KBM-7 (cell line): ENCODE measurements at places on chromosomes 3 and 15.

DNA sequence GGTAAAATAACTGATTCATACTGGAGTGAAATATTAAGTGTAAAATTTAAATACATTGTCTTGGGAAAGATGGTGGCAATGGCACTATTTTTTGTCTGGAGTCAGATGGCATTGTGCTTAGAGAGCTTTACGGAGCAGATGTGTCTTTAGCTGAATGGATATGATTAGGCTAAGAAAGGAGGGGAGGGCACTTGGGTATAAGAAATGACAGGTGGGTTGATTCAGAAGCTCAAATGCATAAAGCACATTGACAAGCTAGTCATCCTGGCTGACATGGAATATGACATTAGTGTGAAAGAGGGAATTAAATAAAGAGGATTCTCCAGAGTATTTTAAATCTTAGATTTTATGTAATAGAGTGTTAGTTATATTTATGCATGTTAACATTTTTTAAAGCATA lies 570.1 kb upstream of the CBLB start:
- DNase-seq: no peak

GRCh38 chr15:94749811-94750617 lies 518.7 kb downstream of the MCTP2 start:
- DNase-seq: no peak

GRCh38 chr3:133933097-133934024 lies 37.7 kb upstream of the RAB6B start:
- DNase-seq: no peak

- DNase-seq: no peak
Measured at GRCh38 chr3:190165253-190165652, 44.6 kb upstream of the P3H2 start.

- no peak for DNase-seq
Measured at GRCh38 chr3:12452361-12453330, 31.6 kb upstream of the TSEN2 start.

DNA sequence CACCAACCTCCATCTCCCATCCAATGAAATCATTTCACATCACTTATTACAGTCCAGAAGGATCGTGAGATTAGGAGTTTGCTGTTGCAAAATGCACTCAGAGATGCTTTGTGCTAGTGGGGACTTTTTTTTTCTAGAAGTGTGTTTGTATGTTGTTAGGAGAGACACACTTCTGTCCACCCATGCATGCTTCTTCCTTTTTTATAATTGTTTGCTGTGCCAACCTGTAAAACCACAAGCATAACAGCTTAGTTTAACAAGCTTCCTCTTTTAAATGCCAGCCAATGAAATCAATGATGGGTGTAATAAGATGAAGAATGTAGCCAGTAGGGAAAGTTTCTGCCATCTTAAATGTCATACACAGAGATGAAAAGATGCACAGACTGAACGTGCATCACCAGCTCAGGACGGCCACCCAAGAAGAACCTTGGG lies 305.6 kb upstream of the STT3B start:
- peak; percentile 94 for DNase-seq

DNA sequence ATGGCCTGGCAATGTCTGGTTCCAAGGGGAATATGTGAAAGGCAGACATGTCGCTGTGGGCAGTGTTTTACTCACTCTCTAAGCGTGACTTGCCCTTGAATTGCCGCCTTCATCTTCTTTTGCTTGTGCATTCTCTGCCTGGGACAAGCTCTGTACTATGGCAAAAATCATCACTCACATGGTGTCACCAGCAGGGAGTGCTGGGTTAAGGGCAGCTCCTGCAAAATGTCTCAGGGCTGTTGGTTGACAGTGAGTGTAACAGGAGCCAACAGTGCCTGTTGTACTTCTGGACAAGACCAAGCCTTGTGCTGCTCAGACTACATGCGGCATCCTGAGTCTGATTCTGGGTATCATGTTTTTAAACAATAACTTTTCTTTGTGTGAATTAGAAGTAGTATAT lies 45.3 kb upstream of the KY start:
- no peak for DNase-seq

DNA sequence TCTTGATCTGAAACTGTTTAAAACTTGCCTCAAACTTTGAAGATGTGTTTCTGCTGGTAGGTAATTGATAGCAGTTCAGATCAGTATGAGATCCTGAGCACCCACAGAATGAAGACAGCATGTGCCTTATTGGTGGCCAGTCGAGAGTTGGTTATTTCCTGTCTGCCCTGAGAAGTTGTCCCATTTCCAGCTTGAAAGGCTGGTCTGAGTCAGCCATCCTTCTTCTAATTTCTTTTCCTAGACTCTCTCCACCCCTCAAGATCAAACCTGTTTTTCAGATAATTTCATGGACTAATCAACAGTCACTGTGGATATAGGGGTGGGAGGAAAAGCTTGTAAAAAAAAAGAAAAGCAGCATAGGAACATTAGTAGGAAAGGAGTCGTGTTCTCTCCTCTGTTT lies 464.4 kb downstream of the FOXP1 start:
- DNase-seq: no peak

GRCh38 chr15:95872366-95872771 lies 458.1 kb upstream of the NR2F2 start:
- no peak for DNase-seq

DNA sequence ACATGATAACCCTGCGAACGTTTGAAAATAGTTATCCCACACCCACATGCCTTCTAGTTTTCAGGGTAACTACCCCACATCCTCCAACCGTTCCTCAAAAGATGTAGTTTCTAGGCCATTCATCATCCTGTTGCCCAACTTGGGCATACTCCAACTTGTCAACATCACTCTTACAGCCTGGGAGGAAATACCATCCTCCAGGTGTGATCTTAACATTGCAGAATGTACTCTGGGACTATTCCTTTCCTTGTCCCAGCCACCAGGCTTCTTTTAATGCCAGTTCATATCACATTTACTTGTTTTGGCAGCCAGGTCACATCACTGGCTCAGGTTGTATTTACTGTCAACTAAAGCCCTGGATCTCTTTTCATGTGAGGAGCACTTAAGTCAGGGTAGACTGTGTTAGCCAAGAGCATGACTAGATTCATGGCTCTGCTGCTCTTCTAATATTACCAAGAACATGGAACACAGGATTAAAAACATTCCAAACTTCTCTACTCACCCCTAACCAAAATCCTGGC lies 4.0 kb upstream of the DENND6A start:
- DNase-seq: no peak

DNA sequence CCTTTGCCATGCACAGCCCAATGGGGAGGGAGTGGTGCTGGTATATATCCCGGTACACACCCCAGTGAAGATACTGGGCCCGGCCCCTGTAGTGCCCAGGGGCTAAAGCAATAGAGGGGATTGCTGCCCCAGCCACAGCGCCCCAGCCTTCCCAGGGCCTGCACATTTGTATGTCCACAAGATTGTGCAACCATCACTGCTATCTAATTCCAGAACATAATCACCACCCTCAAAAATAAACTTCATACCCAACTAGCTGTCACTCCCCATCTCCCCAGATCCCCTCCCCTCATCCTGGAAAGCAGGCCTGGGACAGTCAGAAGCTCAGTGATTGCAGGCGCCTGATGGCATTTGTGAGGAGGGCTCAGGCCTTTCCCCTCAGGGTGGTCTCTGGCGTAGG lies 13.5 kb downstream of the GNAI2 start:
- DNase-seq: no peak

GRCh38 chr3:73719413-73719851 lies 94.7 kb upstream of the PDZRN3 start:
- DNase-seq: no peak

DNA sequence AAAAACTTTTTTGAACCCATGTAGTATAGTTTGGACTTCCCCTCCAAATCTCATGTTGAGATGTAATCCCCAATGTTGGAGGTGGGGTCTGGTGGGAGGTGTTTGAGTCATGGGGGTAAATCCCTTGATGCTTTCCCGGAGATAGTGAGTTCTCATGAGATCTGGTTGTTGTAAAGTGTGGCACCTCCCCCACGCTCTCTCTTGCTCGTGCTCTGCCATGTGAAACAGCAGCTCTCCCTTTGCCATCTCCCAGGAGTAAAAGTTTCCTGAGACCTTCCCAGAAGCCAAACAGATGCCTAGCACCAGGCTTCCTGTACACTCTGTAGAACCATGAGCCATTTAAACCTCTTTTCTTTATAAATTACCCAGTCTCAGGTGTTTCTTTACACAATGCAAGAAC lies 16.0 kb upstream of the RNU6-1 start:
- peak; percentile 49 for DNase-seq

- DNase-seq: peak; percentile 81
Measured at GRCh38 chr15:85482894-85483293, 102.5 kb downstream of the AKAP13 start.

GRCh38 chr3:43496740-43497375 lies 125.0 kb downstream of the ANO10 start:
- DNase-seq: no peak

- no peak for DNase-seq
Measured at GRCh38 chr3:194575484-194576210, 57.6 kb downstream of the TMEM44 start.

GRCh38 chr15:42018306-42019224 lies 2.3 kb downstream of the PLA2G4E start:
- no peak for DNase-seq

DNA sequence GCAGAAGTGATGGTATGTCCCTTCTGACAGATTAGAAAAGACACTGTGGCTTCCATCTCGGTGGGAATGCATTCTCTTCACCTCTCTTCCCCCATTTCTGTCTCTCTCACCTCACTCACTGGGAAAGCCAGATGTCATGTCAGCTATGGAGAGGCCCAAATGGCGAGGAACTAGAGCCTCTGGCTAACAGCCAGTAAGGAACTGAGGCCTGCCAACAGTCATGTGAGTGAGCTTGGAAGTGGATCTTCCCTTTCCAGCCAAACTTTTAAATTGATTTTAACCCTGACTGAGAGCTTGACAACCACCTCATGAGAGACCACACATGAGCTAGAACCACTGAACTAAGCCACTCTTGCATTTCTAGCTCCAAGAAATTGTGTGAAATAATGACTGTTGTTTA lies 35.2 kb upstream of the CDAN1 start:
- DNase-seq: no peak

- no peak for DNase-seq
Measured at GRCh38 chr15:40823572-40824343, 4.8 kb downstream of the PPP1R14D start.

DNA sequence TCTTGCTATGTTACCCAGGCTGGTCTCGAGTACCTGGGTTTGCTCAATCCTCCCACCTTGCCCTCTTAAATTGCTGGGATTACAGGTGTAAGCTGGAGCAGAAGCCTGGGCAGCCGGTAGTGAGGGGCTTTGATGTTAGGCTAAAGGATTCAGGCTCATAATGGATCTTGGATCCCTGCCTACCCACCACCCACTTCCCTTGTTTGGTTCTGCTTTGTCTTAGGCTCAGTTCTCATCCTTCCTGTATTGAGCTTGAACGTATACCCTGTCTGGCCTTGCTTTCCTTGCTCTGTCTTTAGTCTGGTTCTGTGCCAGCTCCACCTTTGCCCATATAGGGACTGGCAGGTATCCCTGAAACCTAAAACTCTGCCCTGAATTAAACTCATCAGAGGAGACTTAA lies 1.7 kb downstream of the PPCDC start:
- peak; percentile 72 for DNase-seq

DNA sequence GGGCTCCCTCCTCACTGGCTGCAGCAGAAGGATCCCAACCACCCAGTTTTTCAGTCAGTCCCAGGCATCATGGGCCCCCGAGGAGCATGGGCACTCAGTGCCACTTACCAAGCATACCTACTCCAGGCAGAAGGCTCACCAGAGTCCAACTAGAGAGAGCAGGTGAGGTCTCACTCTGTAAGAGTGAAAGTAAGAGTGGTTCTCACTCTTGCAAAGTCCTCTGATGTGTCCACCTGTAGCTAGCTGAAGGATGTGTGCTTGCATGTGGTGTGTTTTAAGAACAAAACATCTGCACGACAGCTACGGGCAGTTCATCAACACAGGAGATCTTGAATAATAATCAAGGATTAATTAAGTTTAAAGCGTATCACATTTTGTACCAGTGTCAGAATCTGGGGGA lies 49.7 kb downstream of the CCK start:
- DNase-seq: no peak

DNA sequence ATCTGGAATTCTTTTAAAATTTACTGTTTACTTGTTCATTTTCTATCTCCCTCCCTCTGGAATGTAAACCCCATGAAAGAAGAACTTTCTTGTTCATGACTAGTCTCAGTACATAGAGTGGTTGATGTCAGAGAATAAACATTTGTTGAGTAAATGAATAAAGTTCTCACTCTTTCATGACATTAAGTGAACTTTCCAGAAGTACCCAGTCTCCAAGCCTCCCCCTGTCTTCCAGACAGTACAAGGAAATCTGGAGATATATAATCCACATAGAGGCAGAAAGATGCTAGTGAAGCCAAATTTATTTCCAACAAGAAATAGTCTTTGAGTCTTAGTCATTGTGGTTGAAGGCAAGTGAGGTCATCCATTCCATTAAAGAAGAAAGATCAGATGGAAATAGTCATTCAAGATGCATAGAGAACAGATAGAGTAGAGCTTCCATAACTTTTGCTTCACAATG lies 71.5 kb upstream of the GALNT15 start:
- no peak for DNase-seq

GRCh38 chr3:102457644-102458043 lies 22.8 kb downstream of the ZPLD1 start:
- DNase-seq: no peak

DNA sequence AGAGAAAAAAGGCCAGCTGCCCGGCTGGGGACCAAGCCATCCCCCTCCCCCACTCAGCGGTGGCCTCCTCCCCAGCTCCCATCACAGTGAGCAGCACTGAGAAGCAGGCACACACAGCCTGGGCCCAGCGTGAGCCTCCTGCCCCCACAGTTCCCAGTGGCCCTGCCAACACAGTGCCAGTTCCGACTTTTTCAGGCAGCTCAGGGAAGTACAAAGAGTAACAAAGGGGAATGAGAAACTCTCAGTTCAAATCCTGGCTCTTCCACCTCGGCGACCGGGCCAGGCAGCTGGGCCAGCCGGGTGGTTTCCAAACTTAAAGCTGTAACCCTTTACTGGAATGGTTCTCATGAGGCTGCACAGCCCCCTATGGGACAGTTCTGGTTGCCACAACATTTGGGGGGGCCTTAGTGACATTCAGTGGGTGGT lies 18.5 kb downstream of the TNK2 start:
- DNase-seq: no peak
